Dorsolateral prefrontal cortex (tissue), 122 donors: ENCODE measurements at places on chromosomes 13 and 19.

DNA sequence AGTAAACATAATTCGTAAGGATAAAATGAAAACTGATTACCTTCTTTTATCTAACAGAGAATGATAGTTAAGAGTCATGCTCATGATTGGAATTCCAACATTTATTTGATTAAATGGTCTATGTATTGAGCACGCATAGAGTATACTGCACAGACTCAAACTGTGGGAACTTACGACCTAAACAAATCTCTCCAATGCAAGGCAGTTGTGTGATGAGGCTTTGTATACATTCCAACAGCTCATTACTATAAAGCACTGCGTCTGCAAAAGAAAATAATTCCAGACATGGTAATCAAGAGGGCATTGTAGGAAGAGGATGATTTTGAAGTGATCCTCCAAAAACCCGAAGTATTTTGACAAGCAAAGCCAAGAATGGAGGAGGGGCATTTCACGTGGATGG lies 169.5 kb downstream of the NUFIP1 start:
- DNase-seq: no peak

GRCh38 chr19:13459351-13459750 lies 46.9 kb downstream of the CACNA1A start:
- peak; percentile 73 for DNase-seq

DNA sequence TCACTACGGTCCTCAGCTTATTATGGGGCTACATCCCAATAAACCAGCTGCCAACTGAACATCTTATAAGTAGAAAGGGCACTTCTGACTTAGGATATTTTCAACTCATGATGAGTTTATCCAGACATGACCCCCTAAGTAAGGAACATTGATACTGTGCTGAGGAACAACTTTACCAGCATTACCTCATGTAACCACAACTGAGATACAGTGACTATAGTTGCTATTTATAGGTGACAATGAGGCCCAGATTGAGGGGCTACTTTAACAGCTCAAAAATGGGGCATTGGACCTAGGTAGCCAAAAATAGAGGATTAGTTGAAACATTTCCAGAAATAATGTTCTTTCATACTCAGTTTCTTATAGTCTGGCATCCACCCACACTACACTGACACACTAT lies 26.8 kb downstream of the SKA3 start:
- no peak for DNase-seq

DNA sequence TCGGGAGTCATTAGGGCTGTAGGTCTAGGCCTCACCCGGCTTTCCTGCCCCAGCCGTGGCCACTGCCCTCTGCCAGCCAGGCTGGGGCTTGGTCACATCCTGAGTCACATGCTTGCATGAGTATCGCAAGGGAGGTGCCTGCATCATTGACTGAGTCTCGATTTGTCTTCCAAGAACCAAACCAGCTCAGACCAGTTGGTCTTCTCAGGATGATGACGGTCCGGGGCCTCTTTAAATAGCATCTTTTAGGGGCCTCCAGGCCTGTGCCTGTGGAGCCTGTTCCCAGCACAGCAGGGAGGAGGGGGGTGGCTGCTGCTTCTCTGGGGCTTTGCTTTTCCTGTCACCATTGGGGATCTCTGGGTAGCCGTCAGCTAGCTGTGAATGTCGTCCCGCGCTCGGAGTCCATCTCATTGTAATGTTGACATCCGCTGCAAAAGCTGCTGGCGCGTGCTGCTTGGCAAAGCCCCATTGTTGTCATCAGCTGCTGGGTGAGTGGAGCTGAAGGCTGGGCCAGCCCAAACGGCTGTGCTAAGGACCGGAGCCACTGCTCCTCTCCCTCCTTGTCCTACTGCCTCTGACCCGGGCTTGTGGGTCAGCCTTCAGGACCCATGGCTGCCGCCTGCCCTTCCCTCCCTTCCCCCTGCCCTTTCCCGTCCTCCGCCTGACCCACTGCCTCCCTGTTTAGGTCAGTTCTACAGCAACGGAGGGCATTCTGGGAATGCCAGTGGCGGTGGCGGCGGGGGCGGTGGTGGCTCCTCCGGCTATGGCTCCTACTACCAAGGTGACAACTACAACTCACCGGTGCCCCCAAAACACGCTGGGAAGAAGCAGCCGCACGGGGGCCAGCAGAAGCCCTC lies 14.3 kb upstream of the QTRT1 start:
- DNase-seq: peak; percentile 86

DNA sequence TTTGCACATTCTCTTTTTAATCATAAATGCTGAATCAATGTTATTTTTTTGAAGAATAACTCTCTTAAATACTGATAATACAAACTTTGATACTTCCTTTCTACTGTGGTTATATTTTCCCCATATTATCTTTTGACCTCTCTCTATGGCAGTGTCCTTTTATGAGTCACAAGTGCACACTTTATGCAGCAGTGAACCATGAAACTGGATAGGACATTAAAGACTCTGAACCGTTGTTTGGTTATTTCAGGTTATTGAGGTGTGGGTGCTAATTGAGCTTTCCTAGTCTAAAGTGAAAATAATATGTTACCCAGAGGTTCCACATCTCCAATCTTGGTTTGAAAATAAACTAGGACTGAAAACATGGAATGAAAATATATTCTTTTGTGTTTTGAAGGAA lies 71.4 kb downstream of the DGKH start:
- no peak for DNase-seq

DNA sequence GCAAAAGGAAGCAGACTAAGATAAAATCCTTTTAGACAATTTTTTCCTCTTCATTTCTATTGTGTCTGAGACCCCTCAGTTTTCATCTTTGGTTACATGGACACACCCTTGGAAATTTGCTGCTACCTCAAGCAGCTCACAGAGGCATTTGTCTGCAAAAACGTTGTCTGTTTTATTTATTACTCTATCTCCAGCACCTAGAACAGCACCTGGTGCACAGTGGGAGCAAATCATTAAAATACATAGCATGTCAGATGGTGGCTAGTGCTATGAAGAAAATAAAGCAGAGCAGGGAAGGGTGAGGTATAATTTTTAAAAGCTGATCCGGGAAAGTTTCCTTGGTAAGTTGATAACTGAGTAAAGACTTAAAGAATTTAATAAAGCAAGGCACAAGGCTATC lies 14.3 kb upstream of the FAM124A start:
- no peak for DNase-seq

GRCh38 chr19:56109226-56109625 lies 11.9 kb downstream of the ZNF787 start:
- no peak for DNase-seq

GRCh38 chr19:54587026-54587425 lies 6.4 kb upstream of the LILRA1 start:
- no peak for DNase-seq

GRCh38 chr19:33396701-33397535 lies 23.4 kb downstream of the CEBPG start:
- DNase-seq: peak; percentile 22

DNA sequence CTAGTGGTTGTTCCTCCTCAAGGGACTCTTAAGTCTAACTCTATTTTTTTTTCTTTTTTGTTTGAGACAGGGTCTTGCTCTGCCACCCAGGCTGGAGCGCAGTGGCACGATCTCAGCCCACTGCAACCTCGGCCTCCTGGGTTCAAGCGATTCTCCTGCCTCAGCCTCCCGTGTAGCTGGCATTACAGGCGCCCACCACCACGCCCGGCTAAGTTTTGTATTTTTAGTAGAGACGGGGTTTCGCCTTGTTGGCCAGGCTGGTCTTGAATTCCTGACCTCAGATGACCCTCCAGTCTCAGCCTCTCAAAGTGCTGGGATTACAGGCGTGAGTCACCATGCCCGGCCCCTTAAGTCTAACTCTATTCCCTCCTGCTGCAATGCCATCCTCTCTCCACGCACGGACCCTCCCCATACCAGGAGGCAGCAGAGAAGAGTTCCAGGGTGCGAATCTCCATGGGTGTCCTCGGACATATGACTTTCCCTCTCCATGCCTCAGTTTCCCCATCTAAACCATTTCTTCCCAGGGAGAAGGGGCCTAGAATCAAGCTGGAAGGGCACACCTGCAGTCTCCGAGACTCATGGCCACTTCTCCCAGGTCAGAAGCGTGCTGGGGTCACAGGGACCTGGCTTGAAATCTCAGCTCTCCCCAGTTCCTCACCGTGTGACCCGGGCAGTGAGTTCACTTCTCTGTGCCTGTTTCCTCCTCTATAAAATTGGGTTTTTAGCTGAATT lies 6.0 kb upstream of the BCL3 start:
- DNase-seq: no peak

DNA sequence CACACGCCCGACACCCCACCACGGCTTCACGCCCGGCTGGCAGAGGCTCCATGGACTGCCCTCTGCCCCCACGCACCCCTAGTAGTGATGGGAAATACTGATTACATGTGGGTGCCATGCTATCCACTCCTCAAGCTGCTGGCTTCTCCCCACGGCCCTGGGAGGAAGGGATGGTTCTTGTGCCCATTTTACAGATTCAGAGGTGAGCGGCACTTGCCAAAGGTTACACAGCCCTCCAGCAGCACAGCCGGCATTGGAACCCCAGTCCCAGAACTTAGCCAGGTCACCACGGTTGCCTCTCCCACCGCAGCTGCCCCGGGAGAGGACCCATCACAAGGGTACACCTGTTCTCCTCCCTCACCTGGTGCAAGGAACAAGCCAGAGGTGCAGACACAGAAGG lies 13.2 kb downstream of the LRRC4B start:
- DNase-seq: no peak

DNA sequence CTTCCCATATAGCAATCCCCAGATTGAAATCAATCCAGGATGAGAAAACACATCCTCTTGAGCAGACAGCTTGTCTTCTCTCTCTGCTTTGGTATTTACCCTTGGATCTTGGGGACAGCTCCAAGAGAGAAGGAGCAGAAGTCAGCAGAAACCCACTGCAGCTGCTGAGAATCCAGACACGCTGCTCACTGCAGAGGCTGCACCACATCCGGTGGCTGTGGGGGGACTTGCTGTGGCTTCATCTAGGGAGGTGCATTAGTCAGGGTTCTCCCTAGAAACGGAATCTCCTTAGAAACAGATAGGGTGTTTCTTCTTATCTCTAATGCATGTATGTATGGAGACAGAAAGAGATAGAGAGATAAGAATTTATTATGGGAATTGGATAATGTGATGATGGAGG lies 2.7 kb downstream of the CYP4F12 start:
- DNase-seq: no peak

DNA sequence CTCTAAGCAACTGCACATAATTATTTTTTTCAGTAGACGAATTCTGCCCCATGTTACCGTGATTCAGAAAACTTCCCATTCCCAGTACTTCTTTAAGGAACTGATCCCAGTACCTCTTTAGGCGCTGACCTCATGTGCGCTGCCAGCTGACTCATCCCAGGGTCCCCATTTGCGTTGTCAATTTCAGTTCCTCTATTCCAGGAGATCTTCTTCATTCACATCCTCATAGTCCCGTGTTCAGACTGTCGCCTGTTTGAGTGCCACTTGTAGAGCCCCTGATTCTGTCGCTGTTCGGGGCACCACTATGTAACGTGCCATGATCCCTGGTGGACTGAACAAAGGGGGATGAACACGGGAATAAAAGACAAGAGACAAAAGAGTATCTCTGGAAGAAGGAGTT lies 16.4 kb downstream of the FPR3 start:
- no peak for DNase-seq

- DNase-seq: no peak
Measured at GRCh38 chr13:87674247-87674738, 3.1 kb downstream of the SLITRK5 start.

- DNase-seq: no peak
Measured at GRCh38 chr19:48311384-48311783, 14.0 kb upstream of the EMP3 start.

DNA sequence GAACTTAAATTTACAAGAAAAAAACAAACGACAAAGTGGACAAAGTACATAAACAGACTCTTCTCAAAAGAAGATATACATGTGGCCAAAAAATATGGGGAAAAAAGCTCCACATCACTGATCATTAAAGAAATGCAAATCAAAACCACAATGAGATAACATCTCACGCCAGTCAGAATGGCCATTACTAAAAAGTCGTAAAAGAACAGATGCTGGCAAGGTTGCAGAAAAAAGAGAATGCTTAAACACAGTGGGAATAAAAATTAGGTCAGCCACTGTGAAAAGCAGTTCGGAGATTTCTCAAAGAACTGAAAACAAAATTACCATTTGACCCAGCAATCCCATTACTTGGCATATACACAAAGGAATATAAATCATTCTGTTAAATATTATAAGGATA lies 132.7 kb downstream of the UGGT2 start:
- DNase-seq: no peak

- DNase-seq: no peak
Measured at GRCh38 chr19:39544226-39544903, 4.4 kb upstream of the EID2 start.

GRCh38 chr13:74025369-74025768 lies 108.8 kb downstream of the KLF12 start:
- DNase-seq: no peak

- no peak for DNase-seq
Measured at GRCh38 chr13:52669677-52670076, 17.0 kb downstream of the SUGT1 start.

- DNase-seq: no peak
Measured at GRCh38 chr13:97141564-97142005, 80.5 kb upstream of the MBNL2 start.

DNA sequence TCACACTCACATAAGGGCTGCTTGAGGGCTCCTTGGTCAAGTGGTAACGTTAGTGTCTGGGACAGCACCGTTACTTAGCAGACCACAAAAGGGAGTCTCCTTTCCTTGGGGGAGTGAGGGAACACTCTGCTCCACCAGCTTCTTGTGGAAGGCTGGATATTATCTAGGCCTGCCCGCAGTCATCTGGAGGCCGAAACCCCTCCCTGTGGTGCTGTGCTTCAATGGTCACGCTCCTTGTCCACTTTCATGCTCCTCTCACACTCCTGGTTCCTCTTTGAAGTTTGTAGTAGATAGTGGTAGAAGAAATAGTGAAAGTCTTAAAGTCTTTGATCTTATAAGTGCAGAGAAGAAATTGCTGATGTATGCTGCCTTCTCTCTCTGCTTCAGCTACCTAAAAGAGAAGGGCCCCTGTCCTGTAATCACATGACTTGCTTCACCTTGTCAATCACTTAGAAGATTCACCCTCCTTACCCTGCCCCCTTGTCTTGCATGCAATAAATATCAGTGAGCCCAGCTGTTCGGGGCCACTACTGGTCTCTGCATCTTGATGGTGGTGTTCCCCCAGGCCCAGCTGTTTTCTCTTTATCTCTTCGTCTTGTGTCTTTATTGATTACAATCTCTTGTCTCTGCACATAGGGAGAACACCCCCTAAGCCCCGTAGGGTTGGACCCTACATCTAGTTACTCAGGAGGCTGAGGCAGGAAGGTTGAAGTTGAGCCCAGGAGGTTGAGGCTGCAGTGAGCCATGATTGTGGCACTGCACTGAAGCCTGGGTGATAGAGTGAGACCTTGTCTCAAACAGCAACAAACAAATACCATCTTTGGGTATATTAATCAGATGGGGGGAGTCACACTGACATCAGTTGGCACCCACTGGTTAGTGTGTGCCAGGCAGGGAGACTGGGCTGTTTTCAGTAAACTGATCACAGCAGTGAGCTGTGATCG lies 11.6 kb upstream of the MZF1 start:
- DNase-seq: no peak
